ENCODE measurements at places on chromosomes 16 and 17.
A peak's percentile ranks its signal among the peaks of the same experiment; 100 is the strongest.

- DNase-seq = no peak
These were observed 304.6 kb upstream of the FOXF1 start for GRCh38 chr16:86205521-86206245.

DNA sequence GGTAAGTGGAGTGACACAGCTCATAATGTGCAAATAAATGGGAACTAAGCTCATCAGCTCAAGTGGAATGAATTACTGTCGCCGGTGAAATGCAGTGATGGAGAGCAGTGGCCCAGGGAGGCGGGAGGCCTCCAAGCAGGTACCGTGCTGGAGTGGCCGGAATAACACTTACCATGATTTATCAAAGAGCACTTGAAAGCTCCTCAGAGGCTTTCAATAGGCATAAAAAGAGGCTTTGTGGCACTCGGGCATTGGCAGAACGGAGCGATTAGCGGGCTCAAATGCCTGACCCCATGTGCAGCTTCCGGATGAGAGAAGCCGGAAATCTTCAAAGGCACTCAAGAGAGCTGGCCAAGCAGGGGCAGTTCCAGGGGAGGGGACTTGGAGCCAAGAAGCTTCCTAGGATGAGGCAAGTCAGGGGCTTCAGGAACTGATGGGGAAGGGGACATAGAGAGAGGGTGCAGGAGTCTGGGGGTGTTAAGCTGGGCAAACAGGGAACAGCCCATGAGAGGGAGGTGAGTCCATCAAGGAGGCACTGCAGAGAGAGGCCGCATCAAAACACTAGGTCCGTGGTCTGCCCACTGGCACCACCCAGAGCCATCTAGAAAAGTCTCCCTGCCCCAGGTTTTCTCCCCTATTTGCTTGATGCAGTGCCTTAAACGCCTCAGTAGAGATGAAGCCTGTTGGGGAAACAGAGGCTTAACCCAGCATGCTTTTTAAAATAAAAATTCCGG, 144.0 kb upstream of the IRX6 start:
- DNase-seq = no peak

DNA sequence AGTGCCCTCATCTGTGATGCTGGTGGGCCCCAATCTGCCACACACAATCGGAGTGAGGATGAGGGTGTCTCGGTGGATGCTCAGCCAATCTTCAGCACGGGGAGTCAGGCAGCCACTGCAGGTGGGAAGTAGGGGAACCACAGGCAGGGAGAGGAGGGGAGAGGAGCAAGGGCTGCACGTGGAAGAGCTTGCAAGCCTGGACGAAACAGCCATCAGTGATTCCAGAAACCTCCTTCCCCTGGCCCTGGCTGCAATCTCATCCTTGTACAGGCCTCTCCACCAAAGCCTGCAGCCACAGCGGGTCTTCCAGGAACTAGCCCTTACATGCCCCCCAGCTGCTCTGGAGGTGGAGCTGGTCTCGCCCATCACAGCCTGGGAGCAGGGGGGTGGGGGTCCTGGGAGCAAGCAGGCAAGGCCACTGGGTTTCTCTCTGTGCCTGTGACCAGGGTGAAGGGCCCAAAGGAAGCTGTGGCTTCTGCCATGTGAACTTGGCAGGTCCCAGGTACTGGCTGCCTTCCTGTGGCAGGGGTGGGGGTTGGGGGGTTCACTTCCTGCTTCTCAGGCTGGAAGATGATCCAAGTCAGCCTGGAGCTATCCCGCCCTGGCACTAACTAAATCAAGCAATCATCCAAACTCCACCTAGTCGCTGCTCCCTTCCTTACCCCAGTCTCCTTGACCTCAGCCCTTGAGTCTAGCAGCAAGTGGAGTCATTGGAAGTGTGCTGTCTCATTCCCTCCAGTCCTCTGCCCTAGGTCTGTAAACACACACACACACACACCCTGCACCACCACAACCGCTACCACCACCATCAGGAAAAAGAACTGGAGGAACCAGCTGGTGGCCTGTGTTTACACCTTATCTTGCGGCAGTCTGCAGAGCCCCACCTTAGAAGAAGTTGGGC, 29.4 kb upstream of the MLKL start:
- no peak for DNase-seq

DNA sequence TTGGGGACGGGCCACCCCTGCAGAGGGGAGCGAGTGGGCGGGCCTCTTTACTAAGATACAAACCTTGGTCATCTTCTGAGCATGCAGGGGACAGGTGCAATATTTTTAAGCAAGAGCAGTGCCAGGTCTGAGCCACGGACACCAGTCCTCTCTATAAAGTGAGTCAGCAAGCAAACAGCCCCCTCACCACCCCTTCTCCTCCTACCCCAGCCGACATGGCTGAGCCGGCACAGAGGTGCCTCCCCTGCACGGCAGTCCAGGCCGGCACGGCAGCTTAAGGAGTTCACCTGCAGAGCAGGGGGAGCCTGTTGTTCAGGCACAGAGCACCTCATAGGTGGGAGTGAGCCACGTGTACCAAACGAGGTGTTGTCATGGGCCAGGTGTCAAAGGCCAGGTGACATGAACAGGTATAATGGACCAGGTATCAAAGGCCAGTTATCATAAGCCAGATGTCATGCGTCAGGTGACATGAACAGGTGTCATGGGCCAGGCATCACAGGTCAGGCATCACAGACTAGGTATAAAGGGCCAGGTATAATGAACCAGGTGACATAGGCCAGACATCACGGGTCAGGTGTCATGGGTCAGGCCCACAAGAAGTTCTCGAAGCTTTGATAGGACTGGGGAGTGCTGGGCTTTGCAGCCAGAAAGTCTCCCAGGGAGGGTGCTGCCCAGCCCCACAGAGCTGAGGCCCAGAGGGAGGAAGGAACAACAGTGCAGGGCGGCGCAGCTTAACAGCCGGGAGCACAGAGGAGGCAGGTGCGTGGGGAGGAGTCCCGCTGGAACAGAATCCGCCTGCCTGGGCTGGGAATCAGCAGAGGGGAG, 42.6 kb upstream of the ZNF469 start:
- no peak for DNase-seq

- DNase-seq = no peak
These were observed 24.9 kb upstream of the CLEC18A start for GRCh38 chr16:69926241-69926640.

- DNase-seq = no peak
These were observed at the start of gene FSCN2 for GRCh38 chr17:81527591-81528383. TSS of gene FSCN2 (plus strand) at chr17:81528377. CDS start at chr17:81528532, 155 bp downstream.

GRCh38 chr17:6077752-6078151, 7.6 kb downstream of the WSCD1 start:
- DNase-seq = no peak

GRCh38 chr16:77459534-77460254, 24.9 kb upstream of the ADAMTS18 start:
- no peak for DNase-seq

DNA sequence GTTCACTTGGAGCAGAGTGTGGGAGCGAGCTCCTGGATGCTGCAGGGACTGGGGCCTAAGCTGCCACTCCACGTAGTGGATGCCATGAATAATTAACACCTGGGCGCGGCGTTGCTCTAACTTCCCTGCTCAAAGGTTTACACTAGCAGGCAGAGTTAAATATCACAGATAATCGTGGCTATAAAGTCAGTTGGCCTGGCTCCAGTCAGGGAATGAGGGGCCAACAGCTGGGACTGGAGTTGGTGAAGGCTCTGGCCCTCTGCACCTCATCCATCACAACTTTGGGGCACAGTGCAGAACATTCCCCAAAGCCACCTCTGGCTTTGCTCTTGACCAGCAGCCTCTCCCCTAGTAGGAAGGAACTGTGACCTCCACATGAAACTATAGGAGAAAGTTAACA, 10.9 kb downstream of the HOXB4 start:
- DNase-seq = no peak

DNA sequence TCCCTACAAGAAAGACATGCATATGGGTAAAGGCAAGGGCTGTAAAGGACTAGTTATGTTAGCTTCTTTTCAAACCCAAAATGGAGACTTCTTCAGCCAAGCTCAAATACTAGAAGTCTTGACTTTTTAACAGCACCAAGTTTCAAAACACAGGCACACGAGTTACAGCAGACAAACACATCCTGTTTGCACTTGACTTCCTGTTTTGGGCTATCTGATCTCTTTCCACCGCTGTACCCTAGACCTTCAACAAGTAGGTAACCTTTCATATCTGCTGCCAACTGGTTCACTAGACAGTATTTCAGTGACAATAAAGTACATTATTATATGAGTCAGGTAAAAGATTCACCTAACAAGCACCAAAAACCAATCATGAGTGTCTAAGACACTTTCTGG, 12.3 kb downstream of the RFFL start:
- DNase-seq = peak; percentile 29

DNA sequence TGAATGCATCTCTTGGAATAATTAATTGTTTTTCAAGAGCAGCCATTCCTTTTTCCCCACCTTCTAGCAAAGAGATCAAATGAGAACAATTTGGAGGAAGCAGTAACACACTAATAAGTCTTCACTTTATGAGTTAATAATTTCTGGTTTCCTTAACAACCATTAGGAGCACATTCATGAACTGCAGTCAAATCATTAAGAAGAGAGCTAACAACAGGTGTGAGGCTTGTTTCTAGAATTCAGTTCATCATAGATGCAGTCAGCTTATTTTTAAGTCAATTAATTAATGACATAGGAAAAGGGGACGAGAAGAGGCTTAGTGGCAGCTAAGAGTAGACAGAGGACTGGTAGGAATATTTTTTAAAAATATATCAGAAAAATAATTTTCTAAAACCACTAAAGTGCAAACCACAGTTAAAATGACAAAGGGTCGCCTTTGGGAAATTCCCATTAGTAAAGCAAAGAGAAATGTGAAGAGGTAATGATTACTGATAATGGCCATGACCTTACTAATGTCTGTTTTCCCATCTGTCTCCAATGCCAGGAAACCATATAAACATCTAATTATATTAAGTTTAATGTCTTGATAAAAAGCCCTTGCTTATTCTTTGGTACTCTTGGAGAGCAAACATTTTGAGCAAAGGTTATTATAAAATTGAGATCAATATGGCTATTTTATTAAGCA, 184.2 kb downstream of the KCNJ2 start:
- no peak for DNase-seq

- peak; percentile 90 for DNase-seq
These were observed 51.8 kb downstream of the BEAN1 start for GRCh38 chr16:66478733-66479511.

DNA sequence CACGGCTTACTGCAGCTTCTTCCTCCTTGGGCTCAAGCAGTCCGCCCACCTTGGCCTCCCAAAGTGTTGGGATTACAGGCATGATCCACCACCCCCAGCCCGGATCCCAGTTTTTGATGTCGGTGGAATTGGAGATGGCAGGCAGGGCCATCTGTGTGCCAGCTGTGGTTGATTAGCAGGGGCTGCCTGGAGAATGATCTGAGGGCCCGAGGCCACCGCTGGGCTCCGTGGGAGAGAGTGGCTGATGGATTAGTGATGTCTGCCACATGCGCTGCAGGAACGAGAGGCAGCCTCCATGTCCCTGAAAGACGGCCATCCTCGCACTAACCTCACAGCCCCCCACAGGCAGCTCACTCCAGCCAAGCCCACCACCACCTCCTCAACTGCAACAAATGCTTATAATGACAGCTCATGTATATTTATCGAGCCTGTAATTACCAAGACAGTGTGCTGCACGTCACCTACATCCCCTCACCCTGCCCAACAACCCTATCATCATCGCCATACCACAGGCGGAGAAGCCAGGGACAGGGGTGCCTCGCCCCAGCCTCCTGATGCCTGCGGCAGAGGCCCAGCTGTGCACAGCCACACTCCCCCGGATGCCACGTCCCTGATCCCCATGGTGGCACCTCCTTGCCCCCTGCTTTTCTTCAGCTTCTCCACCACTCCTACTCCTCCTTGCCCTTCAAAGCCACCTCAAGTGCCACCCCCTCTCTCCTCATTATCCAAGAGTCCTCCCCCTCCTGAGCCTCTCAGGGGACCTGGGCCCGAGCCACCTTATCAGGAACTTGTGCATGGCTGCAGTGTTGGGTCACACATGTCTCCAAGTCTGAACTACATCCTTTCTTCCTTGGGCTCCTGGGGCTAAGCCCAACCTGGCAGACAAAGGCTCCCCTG, 33.2 kb downstream of the ACTG1 start:
- DNase-seq = no peak

GRCh38 chr17:60381958-60382357, 10.0 kb downstream of the USP32 start:
- no peak for DNase-seq

GRCh38 chr16:5028950-5029475, 4.7 kb downstream of the NAGPA start:
- DNase-seq = no peak

DNA sequence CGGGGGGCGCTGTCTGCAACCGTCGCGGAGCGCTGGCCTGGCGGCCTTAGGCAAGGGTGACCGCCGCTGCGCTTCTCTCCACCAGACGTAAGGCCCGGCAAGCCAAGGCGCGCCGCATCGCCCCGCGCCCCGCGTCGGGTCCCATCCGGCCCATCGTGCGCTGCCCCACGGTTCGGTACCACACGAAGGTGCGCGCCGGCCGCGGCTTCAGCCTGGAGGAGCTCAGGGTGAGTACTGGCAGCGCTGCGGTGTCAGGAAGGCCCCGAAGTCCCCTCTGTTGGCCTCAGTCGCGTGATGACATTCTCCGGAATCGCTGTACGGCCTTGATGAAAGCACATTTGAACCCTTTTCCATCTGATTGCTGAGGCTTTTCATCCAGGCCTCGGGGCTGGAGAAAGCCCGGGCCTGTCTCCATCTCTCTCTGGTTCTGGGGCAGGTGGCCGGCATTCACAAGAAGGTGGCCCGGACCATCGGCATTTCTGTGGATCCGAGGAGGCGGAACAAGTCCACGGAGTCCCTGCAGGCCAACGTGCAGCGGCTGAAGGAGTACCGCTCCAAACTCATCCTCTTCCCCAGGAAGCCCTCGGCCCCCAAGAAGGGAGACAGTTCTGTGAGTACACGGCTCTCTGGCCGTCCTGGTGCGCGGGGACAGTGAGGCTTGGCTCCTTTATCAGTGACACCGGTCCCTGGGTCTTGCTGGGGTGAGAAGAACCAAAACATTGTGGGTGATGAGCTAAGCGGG, 831 bp downstream of the RPL13 start:
- DNase-seq = no peak

GRCh38 chr17:44912763-44913544, 2.3 kb downstream of the GFAP start:
- DNase-seq = no peak

GRCh38 chr17:81993729-81994592, 16.5 kb downstream of the ASPSCR1 start:
- DNase-seq = no peak

- no peak for DNase-seq
These were observed 53.1 kb downstream of the VAT1L start for GRCh38 chr16:77841502-77841763.

Measured in activated CD4-positive, alpha-beta T cell treated with anti-CD3 and anti-CD28 coated beads for 36 hours (primary cell).